NCI-H510A (cell line): ENCODE measurements at places on chromosomes 7 and 10.

DNA sequence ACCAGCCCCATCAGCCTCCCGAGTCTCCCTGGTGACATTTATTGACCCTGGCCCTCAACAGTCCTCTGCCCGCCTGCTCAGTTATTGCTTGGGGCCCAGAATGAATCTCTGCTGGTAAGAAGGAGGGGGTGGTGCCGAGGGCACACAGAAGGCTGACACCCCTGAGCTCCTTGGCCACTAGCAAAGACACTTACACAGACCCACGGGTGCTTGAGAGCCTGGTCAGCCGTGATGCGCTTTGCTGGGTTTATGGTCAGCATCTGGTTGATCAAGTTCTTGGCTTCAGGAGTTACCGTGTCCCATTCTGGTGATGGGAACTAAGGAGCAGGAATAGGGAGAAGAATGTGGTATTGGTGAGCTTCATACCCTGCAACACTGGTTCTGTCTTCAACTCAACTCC lies 27.3 kb downstream of the CAMK2G start:
- DNase-seq = no peak

- DNase-seq = no peak
Observed at GRCh38 chr10:132117636-132118190, 52.0 kb downstream of the JAKMIP3 start.

- no peak for DNase-seq
Observed at GRCh38 chr7:153701678-153702077, 350.5 kb upstream of the DPP6 start.

DNA sequence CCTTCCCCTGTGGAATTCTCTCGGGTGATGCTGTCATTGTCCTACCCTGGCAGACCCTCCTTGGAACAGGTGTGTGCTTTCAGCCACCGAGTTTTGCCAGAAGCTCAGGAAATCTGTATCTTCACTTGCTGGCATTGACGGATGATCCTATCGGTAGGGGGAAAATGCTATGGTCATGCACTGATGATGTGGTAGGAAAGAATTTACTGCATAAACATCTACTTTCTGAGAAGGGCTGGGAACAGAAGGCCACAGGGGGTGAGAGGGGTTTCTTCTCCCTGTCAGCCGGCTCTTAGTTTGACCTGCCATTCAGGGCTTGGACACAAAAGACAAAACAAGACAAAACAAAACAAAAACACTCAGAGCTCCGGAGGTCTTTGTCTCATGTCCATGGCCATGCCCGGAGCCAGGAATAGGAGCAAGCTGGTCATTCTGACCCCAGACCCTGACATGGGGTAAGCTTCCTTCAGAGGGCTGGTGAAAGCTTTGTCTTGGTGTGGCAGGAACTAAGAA lies 43.6 kb upstream of the CARD11 start:
- DNase-seq = no peak

DNA sequence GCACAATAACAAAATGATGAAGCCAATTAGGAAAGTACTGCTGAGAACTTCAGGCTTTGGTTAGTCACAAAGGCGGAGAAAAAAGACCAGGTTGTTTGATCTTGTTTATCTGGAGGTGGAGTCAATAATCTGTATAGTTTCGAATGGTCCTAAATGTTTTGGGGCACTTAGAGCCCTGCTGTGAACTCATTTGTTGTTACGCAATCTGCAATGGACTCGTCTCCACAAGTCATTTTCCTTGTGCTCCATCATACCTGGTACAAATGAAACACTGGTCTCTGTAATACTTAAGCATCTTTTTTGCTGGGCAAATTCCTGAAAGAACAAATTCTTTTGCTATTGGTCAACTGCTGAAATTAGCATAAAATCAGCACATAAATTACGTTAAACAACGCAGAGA lies 430.5 kb downstream of the GATA3 start:
- no peak for DNase-seq
